Activated CD4-positive, alpha-beta T cell treated with anti-CD3 and anti-CD28 coated beads, Interleukin-10, Interleukin-2, amounts not matched to agents 100 ng/mL and 50 ng/mL, durations not matched to agents 16 hours and 8 hours (primary cell): ENCODE measurements at places on chromosomes 5 and 9.

- no peak for DNase-seq
Observed at GRCh38 chr9:70054521-70054920, 10.9 kb downstream of the MAMDC2 start.

GRCh38 chr5:54295651-54296276 lies 14.6 kb downstream of the ARL15 start:
- no peak for DNase-seq

GRCh38 chr5:41503310-41503709 lies 7.1 kb downstream of the PLCXD3 start:
- no peak for DNase-seq

DNA sequence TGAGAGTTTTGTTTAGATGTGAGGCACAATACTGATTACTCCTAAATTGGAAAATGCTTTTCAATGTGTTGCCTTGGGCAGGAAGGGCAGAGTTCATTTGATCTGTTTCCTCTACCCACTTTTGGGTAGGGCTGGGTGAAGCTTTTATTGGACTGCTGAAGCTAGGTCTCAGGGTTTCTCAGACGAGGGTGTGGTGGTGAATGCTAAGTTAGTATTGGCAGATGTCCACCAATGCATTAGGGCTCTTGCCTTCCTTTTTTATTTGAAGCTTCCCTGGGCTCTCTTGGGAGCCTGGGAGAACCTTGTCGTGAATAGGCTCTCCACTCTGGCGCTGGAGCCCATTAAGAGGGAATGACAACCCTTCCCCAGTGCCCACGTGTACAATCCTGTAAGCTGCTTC lies 23.1 kb downstream of the SPTAN1 start:
- DNase-seq: no peak

GRCh38 chr5:97544678-97545077 lies 361.6 kb upstream of the RIOK2 start:
- DNase-seq: no peak

DNA sequence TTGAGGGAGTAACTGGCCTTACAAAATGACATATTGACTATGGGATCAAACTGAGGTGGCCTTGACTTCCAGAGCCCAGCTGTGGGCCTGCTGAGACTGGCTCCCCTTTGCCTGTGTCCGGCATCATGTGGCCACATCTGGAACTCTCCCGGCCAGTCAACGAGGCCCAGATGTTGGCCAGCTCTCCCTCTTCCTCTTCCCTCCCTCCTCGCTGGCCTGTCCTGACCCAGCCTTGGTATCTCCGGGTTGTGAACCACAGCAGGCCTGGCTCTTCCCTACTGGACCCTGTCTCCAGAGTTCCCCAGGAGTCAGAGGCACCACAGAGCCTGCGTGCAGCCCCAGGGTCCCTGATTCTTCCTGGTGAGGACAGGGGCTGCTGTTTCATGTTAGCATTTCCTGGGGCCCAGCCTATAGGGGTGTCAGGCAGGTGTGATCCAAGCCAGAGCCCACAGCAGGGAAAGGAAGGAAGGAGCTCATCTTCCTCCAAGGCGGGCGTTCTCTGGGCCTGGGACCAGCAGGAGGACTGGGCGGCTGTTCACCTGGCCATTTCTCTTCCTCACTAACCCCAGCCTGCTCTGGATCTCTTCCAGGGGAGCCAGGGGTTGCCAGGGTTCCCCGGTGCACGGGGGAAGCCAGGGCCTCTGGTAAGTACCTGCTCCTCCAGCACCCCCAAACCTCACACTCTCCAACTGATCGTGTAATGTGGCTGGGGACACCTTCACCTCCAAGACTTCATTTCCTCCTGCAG lies 81.2 kb downstream of the COL27A1 start:
- DNase-seq: no peak

DNA sequence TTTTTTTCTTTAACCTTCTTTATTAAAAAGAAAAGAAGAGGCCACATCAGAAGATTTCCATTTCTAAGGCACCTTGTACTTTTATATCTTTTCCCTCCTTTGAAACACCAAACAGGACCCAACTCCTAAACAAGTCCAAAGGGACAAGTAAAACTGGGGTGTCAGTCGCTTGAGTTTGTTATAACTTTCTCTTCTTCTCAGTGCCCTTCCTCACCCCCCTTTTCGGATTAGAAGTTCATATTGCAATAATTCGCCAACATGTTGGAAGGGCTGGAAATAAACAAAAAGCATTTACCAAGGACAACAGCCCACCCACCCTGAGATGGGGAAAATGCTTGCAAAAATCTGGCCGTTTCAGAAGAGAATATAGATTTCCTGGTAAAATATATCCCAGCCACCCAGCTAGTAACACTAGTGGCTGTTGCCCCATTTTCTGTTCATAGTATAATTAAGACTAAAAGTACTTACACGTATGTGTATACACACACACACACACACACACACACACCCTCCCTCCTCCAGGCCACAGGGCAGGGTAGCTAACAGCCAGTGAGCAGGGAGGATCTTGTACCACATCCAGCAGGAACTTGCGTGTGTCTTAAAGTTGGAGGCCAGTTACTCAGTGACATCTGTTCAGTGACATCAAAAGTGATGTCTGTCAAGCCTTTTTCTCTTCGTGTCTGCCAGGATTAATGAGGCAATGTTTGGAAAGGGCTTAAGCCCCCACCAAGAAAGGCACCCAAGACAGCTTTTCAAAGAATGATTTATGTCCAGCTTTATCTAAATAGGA lies 149.1 kb upstream of the KLF4 start:
- DNase-seq: no peak

DNA sequence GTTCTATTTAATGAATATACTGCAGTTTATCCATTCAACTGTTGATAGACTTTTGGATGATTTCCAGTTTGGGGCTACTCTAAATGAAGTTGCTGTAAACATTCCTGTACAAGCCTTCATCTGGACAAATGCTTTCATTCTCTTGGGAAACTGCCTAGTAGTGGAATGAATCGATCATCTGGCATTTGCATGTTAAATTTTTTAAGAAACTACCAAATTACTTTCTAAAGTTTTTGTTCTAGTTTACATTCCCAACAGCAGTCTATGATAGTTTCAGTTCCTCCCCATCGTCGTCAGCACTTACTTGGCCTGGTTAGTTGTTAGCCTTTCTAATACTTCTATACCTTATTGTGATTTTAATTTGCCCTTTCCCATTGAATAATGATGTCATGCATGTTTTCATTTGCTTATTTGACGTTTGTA lies 306.3 kb downstream of the FER start:
- no peak for DNase-seq
